ENCODE measurements at places on chromosomes 11 and 22.
A peak's percentile ranks its signal among the peaks of the same experiment; 100 is the strongest.

DNA sequence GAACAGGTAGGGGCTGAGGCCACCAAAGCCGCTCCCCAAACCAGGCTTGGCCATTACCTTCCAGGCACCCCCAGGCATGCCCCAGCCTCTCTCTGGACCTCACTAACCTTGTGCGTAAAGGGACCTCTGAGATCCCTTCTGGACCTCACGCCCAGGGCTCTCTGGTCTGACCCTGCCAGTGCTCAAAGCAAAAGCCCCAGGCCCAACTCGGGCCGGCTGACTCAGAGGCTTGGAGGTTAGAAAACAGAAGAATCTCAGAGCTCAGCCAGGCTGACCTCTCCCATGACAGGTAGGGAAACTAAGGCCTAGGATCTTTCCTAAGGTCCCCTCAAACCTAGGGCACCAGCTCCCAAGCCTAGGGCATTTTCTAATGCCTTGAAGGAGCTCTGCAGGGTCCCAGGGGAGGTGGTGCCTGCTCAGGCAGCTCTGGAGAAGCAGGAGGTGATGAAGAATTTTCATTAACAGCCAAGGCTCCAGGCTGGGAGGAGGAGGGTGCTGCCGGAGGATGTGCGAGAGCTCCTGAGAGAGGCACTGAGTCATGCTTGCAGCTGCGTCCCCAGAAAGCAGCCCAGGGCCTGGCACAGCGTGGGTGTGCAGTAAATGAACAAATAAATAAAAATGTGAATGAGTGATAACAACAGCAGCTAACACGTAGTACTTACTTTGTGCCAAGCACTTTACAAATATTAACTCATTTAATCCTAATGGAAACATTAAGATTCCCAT, 25.6 kb downstream of the ARRB1 start:
- peak; percentile 62 for DNase-seq

GRCh38 chr11:127003260-127003981, 2.9 kb upstream of the KIRREL3 start:
- no peak for DNase-seq

DNA sequence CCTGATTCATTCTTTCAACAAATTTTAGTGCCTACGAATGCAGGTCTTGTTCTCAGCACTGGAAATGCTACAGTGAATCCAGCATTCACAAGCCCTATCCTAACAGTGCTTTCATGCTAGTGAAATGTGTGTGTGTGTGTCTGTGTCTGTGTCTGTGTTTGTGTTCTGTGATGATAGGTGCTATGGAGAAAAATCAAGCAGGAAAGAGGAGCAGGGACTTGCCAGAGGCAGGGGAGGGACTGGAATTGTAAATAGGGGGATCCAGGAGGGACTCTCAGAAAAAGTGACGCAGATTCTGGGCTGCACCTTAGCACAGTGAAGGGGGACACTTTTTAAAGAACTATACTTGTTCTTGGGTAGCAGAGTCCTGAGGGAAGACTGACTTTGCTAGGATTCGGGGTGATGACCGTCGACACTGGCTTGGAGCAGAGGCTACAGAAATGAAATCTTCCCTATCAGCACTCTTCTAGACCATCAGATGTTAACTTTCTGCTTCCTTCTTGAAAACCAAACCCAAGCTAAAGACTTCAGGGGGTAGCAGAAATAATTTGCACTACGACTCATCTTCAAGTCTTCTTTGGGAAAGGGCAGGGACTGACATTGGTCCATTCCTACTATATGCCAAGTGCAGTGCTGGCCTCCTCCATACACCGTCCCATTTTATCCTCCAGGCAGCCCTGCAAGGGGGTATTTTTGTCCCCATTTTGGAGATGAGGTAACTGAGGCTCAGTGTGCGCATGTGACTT, 39.3 kb upstream of the PTPRJ start:
- no peak for DNase-seq

DNA sequence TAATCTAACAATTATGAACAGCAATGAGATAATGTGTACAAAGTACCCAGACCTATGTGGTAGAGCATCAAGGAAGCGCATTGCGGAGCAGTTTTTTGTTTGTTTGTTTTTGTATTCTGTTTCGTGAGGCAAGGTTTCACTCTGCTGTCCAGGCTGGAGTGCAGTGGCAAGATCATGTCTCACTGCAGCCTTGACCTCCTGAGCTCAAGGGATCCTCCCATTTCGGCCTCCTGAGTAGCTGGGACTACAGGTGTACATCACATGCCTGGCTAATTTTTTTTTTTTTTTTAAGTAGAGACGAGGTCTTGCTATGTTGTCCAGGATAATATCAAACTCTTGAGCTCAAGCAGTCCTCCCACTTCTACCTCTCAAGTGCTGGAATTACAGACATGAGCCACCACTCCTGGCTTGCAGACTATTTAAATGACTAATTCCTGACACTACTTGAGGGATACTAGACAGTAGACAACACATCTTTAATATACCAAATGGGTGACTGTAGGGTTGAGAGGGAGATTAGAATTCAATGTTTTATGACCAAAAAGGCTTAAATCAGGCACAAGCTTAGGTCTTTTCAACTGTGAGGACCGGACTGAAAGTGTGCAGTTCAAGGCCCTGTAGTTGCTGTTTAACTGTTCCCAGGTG, 12.7 kb downstream of the OR51B4 start:
- no peak for DNase-seq

- no peak for DNase-seq
Measured at GRCh38 chr11:7501894-7502293, 11.9 kb upstream of the PPFIBP2 start.

DNA sequence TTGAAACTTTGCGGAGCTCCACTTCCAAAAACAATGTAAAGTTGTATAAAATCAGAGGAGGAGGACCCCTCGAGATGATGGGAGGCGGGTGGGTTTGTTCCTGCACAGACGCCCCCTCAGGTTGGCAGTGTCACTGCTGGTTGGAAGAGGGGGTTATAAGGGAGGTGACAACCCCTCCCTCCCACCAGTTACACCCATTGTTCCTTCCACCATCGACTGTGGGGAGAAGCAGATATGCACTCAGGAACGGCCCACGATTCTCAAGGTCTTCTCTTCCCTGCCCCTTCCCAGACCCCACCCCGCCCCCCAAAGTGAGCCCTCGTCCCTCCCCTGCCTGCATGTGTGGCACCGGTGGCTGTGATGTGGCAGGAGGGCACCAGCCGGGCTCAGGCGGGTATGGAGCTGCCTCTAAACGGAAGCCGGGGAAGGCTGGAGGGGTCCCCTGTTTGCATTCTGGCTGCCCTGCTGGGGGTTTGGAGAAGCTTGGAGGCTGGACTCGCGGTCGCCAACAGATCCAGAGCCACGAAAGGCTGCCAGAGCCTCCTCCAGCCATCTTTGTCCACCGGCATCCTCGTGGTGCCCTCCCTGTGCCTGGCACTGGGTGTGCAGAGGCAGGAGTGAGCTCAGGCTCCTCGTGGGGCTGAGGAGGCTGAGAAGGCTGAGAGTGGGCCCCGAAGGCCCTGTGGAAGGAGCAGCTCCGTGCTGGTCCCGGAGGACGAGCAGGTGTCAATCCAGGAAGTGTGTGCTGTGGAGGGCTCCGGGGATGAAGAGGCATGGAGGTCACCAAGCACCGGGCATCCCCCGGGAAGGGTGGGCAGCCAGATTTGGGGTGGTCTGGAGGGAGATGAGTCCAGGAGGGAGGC, 778 bp downstream of the KDELR3 start:
- no peak for DNase-seq

- DNase-seq = no peak
Measured at GRCh38 chr11:62673196-62673525, 1.1 kb upstream of the LBHD1 start.

GRCh38 chr11:43941257-43941994, 1.0 kb upstream of the C11orf96 start:
- no peak for DNase-seq

DNA sequence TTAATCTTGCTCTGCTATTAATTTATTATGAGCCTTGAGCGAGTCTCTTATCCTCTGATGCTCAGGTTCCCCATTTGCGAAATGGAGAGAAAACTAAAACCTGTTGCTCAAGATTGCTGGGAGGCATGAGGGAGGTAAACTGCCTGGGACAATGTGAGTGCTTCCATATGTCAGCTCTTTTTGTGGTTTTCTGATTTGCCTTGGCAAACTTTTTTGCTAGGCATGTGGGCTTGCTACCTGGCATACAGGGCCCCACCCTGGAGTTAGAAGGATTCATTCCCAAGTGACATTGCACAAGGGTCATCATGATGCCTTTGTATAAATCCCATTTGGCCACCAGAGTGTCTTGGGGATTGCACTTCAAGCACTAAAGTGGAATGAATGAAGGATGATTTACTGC, 22.4 kb downstream of the TSPAN18 start:
- DNase-seq = no peak

DNA sequence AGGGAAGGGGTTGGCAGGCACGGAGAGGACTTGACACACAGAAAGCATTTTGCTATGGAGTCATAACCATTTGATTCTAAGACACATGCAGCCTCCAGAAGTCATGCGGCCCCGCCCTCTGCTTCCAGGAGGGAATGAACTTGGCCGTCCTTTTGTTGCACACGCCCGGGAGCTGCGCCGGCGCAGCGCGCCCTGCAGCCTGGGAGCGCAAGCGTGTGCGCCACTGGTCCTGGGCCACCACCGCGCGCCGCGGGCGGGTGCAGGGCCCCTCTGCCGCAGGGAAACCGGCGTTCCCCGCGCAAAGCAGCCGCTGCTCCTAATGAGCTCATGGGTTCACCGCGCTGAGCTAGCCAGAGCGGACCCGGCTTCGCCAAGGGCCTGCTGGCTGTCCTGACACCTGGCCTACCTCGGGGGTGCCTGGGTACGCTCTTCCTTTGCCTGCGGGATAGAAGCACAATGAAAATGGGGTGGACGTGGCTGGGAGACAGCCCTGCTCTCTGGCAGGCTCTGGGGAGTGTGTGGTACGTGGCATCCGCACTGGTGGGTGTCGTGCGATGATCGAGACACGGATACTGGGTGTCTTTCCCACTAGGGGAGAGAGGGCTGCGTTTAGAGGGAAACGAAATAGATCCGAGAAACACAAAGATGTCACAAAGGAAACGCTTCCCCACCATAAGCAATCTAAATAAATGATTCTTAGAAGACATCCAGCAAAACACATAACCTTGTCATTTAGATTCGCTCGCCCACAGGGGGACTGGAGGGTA, 669 bp downstream of the MICAL3 start:
- peak; percentile 53 for DNase-seq

DNA sequence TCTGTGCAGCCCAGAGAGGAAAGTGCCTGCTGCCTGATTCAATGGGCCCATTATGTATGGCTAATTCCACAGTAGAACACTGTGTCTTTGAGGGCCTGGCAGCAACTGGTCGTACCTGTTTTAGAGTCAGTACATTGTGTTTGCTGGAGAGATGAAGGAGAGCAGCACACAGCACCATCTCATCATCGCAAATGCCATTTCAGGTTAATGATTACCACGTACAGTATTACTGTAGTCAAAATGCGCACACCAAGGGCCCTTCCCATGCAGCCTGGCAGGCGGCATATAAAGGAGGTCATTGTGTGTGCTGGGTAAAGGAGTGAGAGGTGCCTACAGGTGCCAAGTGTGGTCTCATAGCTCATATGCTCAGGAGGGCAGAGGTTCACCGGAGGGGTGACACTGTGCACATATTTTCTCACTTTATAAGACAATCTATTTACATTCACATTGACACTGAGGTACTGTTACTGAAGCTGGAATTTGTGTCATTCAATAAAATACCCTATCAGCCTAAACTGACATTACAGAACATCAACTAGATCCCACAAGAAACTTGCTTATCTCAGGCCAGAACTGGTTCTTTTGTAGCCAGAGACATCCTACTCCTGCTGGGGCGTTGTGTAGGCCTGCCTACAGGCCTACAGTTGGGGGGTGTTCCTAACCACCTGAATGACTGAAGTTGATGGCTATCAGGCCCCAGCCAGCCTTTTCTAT, 90.4 kb downstream of the APIP start:
- DNase-seq = no peak

GRCh38 chr11:119888119-119888518, 159.1 kb upstream of the NECTIN1 start:
- DNase-seq = no peak

DNA sequence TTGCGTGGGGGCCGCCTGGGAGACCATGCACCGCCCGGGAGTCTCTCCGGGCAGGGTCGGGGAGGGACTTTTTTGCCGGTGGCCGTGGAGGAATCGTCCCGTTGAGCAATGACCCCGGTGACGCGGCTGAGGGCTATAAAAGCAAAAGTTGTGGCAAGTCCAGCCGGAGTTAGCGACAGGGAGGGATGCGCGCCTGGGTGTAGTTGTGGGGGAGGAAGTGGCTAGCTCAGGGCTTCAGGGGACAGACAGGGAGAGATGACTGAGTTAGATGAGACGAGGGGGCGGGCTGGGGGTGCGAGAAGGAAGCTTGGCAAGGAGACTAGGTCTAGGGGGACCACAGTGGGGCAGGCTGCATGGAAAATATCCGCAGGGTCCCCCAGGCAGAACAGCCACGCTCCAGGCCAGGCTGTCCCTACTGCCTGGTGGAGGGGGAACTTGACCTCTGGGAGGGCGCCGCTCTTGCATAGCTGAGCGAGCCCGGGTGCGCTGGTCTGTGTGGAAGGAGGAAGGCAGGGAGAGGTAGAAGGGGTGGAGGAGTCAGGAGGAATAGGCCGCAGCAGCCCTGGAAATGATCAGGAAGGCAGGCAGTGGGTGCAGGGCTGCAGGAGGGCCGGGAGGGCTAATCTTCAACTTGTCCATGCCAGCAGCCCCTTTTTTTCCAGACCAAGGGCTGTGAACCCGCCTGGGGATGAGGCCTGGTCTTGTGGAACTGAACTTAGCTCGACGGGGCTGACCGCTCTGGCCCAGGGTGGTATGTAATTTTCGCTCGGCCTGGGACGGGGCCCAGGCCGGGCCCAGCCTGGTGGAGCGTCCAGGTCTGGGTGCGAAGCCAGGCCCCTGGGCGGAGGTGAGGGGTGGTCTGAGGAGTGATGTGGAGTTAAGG, at the start of gene NEAT1:
Gene NEAT1, plus strand, starts transcription at position 166 of the 883 bp plus-strand sequence.
- DNase-seq = peak; percentile 90

DNA sequence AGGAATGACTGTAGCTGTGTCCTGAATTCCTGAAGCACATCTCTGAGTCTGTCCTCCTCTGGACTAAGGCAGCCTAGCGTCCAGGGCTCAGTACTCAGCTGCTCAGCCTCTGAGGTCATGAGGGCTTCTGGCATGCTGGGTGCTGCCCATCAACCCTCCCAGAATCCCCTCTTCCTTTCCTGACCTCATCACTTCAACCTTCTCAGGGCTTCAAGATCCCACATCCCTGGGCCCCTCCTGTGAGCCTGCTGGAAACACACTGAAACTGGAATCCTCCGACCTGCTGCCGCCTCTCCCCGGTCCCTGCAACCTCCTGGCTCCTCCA, 803 bp downstream of the KRTAP5-8 start:
- no peak for DNase-seq

DNA sequence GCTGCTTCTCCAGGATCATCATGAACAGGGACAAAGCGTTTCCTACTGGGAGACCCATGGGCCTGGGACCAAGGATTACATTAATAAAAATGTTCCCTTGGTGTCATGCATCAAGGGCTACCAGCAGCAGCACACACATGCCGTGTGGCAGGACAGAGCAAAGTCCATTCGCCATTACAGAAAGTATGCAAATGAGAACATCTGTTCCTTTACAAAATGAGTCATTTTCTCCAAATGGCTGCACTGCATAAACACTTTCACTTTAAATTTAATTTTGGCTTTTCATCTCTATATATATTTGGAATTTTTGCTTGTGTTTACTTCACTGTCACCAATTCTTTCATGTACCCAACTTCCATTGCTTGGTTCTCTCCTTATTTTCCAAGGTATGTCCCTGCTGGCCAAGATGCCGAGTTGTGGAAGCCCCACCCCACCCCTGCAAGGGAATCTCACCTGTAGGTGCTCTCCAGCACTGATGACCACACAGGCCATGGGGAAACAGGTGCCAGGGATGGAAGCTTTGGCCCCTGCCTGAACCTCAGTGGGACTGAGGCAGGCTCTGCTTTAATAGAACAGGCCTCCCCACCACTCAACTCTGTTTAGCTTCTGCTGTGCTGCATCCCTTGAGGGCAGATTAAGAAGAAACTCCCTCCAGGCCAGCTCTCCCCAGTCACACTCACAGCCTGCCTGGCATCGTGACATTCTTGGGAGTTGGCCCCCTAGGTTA, 15.6 kb upstream of the GNAZ start:
- no peak for DNase-seq

Measured in AG09309 (cell line).